Uterus (tissue), 4 donors: ENCODE measurements at places on chromosomes 3 and 15. TPM values are rescaled to one million over a fixed set of nuclear protein-coding genes. Genes with fewer than 3 reads are reported as not detected.

DNA sequence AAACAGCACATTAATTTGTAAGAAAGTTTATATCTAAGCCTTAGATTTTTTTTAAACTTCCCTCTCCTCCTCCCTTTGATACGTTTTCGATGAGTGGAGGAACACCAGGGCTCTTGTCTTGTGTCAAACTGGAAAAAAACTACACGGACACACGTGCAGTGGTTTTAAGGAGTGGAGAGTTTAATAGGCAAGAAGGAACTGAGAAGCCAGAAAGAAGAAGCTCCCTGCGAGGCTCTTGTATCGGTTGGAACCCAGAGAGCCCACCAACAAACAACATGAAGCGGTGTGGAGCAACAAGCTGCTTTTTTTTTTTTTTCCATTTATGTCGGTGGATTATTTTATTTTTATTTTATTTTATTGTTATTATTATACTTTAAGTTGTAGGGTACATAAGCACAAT lies 18.6 kb downstream of the NDUFB4 start:
- no peak for DNase-seq
- H3K27me3 ChIP-seq: no peaks in the 10 kb centered on the region
- no peaks in the 10 kb centered on the region for H3K4me1 ChIP-seq
- H3K36me3 ChIP-seq: no peaks in the 10 kb centered on the region

GRCh38 chr3:40299721-40300335 lies 9.7 kb upstream of the EIF1B start:
- DNase-seq: no peak
- H3K27ac ChIP-seq: no peak overlapping the region
- H3K4me3 ChIP-seq: no peak overlapping the region
- H3K36me3 ChIP-seq: no peaks in the 10 kb centered on the region
- no peaks in the 10 kb centered on the region for H3K27me3 ChIP-seq

DNA sequence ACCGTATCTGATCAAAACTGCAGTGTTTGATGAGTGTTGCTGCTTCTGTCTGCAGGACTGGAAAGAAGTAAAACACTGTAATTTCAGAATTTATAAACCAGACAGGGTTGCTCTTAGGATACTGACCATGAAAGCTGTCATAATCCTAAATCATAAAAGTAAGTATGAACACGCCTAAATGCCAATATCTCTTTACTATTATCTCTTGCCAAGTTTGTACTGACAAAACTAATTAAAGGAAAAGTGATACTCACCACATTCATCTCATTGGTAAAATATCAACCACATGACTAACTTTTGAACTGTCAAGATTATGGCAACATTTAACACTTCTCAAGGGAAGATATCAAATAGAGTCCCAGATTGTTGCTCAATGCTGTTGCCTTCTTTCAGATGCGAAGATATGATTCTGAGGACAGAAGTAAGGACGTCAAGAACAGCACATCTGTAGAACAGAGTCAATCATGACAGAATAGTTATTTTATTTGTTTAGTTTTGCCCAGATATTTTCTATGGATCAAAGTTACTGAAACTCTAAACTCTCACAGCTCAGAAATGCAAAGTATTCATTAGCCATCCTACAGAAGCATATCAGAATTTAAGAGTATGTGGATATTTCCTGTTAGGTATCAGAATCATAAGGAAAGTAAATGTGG lies 61.4 kb upstream of the COL8A1 start:
- no peak for DNase-seq
- no peaks in the 10 kb centered on the region for H3K36me3 ChIP-seq
- H3K4me3 ChIP-seq: no peak overlapping the region
- no peak overlapping the region for H3K27ac ChIP-seq
- H3K4me1 ChIP-seq: no peaks in the 10 kb centered on the region

DNA sequence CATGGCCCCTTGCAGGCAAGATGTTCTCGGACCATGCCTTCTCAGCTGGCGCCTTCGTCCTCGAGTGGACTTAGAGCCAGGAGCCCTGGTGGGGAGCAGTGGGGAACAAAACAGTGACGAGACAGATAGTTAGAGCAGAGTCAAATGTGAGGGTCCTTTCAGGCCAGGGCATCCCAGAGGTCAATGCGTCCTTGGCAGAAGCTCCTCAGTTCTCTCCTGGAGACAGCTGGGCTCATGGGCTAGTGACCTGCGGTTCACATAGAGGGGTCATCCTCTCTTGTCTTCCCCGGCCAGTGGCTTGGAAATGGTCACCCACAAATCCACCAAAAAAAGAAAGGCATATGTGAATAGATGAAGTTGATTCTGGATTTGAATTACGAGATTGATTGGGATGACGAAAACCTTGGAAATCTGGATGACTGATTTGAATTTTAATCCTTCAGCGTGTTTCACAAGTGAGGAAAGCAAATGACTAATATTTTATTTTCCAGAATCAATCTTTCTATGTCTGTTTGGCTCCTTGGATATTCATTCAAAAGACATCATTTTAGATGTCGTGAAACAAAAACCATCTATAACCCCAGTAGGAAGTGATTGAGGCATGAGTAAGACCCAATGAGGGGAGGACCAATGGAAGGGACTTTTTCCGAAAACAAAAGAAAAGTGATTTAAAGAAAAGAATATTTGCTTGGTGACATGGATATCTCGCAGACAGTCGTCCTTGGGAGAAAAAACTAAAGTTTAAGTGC lies 84.5 kb downstream of the ASB7 start:
- H3K36me3 ChIP-seq: no peaks in the 10 kb centered on the region
- H3K4me3 ChIP-seq: no peak overlapping the region
- DNase-seq: no peak
- peak overlapping the region; percentile 91 for H3K27ac ChIP-seq
- no peaks in the 10 kb centered on the region for H3K27me3 ChIP-seq

DNA sequence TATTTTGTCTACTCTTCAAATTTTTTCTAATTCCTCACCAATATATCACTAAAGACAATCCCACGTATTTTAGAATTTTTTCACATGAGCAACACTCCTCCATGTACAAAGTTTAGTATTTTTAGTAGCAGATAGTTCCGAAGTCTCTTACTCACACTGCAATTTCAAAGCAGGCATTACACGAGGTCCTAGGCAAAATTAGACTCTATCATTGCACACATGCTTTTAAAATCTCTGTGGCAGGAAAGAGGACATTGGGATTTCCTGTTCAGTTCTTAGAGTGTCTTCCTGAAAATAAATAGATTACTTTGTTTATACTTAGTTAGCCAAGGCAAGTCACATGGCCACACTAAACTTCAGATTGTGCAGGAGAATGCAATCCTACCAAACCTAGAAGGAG lies 847.7 kb downstream of the ROBO2 start:
- no peak overlapping the region for H3K4me3 ChIP-seq
- no peak overlapping the region for H3K27ac ChIP-seq
- H3K36me3 ChIP-seq: no peaks in the 10 kb centered on the region

DNA sequence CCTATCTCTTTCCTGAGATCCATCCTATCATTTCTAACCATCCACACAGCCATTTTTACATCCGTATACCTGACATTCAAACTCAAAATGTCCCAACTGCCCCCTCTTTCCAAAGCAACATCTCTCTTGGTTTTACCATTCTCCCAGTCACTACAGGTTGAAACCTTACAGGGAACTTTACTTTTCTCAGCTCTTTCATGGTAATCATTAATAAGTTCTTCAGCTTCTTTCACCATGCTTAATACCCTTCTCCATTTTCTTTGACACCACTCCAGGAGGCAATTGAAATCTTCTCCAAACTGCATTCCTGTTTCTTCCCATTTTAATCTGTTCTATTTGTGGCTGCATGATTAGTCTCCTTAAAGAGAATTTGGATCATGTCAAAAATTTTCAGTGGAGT lies 352.5 kb downstream of the GAP43 start:
- no peak overlapping the region for H3K27ac ChIP-seq
- no peaks in the 10 kb centered on the region for H3K36me3 ChIP-seq
- no peaks in the 10 kb centered on the region for H3K4me1 ChIP-seq
- no peak for DNase-seq
- no peak overlapping the region for H3K4me3 ChIP-seq
- peaks cover 5% of the 10 kb centered on the region for H3K27me3 ChIP-seq

The RASL12 gene
- 116 TPM for total RNA-seq

DNA sequence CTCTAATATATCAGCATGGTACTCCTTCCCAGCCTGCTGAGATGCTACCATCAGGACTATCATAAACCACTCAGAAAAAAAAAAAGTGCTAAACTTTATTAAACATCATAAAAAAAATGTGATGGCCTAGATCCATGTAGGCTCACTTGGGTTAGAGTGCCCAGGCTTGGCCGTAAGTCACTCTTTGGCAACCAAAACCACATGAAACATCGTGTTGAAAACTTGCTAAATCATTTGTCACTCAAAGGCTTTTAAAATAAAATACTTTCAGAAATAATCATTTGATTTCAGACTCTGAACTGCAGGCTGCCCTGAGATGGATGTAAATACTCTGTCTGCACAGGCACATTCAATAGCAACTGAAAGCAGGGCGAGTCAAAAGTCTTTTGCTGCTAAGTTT lies 78.4 kb upstream of the WNT5A start:
- H3K36me3 ChIP-seq: no peaks in the 10 kb centered on the region
- no peak overlapping the region for H3K27ac ChIP-seq
- no peaks in the 10 kb centered on the region for H3K27me3 ChIP-seq
- H3K4me1 ChIP-seq: no peaks in the 10 kb centered on the region
- no peak for DNase-seq

GRCh38 chr3:19147905-19148767 lies at the start of gene KCNH8:
Gene KCNH8 (plus strand): TSS chr3:19148510. CDS start chr3:19148720, 210 bp downstream.
- no peak for DNase-seq
- H3K27me3 ChIP-seq: no peaks in the 10 kb centered on the region
- H3K36me3 ChIP-seq: no peaks in the 10 kb centered on the region
- no peaks in the 10 kb centered on the region for H3K4me1 ChIP-seq

GRCh38 chr3:38347421-38348200 lies 1.0 kb downstream of the XYLB start:
- H3K4me3 ChIP-seq: peak overlapping the region; percentile 72
- no peak overlapping the region for H3K27ac ChIP-seq
- DNase-seq: no peak
- H3K36me3 ChIP-seq: no peaks in the 10 kb centered on the region
- H3K27me3 ChIP-seq: no peaks in the 10 kb centered on the region

DNA sequence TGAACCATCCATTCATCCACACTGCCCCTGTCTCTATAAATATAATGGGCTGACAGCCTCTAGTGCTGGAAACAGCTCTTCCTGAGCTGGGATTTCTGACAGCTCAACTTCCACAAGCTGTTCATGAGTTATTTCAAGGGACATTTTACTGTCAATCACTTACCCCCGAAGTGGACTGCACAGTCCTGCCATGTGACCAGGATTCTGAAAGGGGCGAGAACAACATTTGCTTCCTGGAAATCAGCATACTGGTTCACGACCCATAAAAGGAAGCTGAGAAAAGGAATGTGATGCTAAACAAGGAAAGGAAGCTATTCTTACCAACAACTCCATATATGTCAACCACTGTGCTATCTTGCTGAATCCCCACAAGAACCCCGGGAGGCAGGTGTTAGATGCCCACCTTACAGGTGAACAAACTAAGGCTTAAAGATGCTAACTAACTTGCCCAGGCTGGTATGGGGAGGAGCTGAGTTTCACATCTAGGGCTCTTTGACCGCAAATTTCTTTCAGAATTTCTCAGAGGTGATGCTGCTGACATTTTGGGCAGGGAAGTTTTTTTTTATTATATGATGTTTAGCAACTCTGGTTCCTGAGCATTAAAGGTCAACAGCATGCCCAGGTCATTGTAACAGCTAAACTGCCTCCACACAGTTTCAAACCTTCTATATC lies 16.5 kb upstream of the REC114 start:
- H3K4me1 ChIP-seq: no peaks in the 10 kb centered on the region
- H3K36me3 ChIP-seq: no peaks in the 10 kb centered on the region
- H3K27ac ChIP-seq: no peak overlapping the region

- H3K4me3 ChIP-seq: no peak overlapping the region
- H3K4me1 ChIP-seq: no peaks in the 10 kb centered on the region
- no peak for DNase-seq
- H3K36me3 ChIP-seq: no peaks in the 10 kb centered on the region
- no peaks in the 10 kb centered on the region for H3K27me3 ChIP-seq
- peak overlapping the region; percentile 69 for H3K27ac ChIP-seq
Observed at GRCh38 chr15:93486407-93487117, 397.6 kb upstream of the RGMA start.

The ZDHHC19 gene
- not detected for total RNA-seq

DNA sequence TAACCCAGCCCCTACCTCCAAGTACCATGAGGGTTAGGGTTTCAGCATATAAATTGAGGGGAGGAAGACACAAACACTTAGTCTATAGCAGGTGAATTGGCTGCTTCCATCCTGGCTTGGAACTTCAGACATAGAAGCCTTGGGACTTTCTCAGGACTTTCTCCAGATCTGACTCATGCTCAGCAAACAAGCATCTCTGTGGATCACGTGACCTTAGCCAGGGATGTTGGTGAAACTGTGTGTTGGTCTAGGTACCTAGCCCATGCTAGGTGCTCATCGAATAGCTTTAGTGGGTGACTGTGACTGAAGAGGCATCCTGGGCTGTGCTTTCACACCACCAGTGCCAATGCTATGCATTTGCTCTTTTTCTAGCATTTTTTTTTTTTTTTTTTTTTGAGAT lies 58.9 kb downstream of the CD47 start:
- no peak for DNase-seq
- H3K4me3 ChIP-seq: no peak overlapping the region
- no peaks in the 10 kb centered on the region for H3K36me3 ChIP-seq
- no peak overlapping the region for H3K27ac ChIP-seq

- no peak for DNase-seq
- H3K36me3 ChIP-seq: no peaks in the 10 kb centered on the region
- H3K4me3 ChIP-seq: no peak overlapping the region
- H3K27me3 ChIP-seq: no peaks in the 10 kb centered on the region
Observed at GRCh38 chr3:44419116-44419922, 58.2 kb downstream of the ZNF445 start.

- H3K4me3 ChIP-seq: no peak overlapping the region
- no peaks in the 10 kb centered on the region for H3K27me3 ChIP-seq
- no peaks in the 10 kb centered on the region for H3K36me3 ChIP-seq
- H3K27ac ChIP-seq: no peak overlapping the region
- no peaks in the 10 kb centered on the region for H3K4me1 ChIP-seq
- DNase-seq: no peak
Observed at GRCh38 chr15:60993008-60993407, 236.1 kb downstream of the RORA start.

- no peak overlapping the region for H3K27ac ChIP-seq
- no peaks in the 10 kb centered on the region for H3K36me3 ChIP-seq
Observed at GRCh38 chr15:96702589-96702988, 372.1 kb downstream of the NR2F2 start.

DNA sequence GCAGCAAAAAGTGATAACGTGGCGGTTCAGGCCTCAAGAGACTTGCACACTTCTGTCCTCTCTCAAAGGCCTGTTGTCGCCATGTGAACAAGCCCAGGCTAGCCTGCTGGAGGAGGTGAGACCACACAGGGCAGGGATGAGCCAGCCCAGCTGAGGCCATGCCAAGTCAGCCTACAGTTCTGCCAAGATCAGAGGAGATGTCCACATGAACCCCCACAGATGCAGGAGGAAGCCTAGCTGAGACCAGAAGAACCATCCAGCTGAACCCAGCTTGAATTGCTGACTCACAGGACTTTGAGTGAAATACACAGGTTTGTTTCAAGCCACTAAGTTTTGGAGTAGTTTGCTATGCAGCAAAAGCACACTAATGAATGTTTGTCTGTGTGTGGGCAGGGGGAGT lies 50.3 kb upstream of the SEC13 start:
- DNase-seq: no peak
- no peaks in the 10 kb centered on the region for H3K36me3 ChIP-seq
- no peak overlapping the region for H3K4me3 ChIP-seq
- H3K27me3 ChIP-seq: no peaks in the 10 kb centered on the region
- no peaks in the 10 kb centered on the region for H3K4me1 ChIP-seq
- H3K27ac ChIP-seq: no peak overlapping the region

GRCh38 chr15:95429345-95429744 lies 901.2 kb upstream of the NR2F2 start:
- no peak for DNase-seq
- H3K36me3 ChIP-seq: no peaks in the 10 kb centered on the region
- no peak overlapping the region for H3K4me3 ChIP-seq
- H3K4me1 ChIP-seq: peaks cover 6% of the 10 kb centered on the region
- H3K27ac ChIP-seq: no peak overlapping the region

The ACKR4 gene
- 4.1 TPM for total RNA-seq
